Thoracic aorta (tissue), 2 donors: ENCODE measurements at places on chromosomes 12 and 14. TPM values are rescaled to one million over a fixed set of nuclear protein-coding genes. Genes with fewer than 3 reads are reported as not detected.

The CARMIL3 gene
- total RNA-seq, result 0.14 TPM

The DEGS2 gene
- total RNA-seq, result not detected

The ABHD12B gene
- not detected for total RNA-seq

The C12orf60 gene
- not detected for total RNA-seq

The PTPRO gene
- 11.9 TPM for total RNA-seq
